ENCODE measurements at places on chromosomes 2 and 18. TPM values are rescaled to one million over a fixed set of nuclear protein-coding genes. Genes with fewer than 3 reads are reported as not detected.

TSHZ1 gene
- 5.5 TPM for polyA plus RNA-seq

GRCh38 chr2:126504949-126505348, 151.0 kb upstream of the GYPC start:
- no peak for DNase-seq

GRCh38 chr18:47781561-47781960, 148.9 kb downstream of the SMAD2 start:
- DNase-seq = no peak

IL1RL2 gene
- 0.72 TPM for polyA plus RNA-seq

- no peak for DNase-seq
These were observed 5.8 kb downstream of the IL37 start for GRCh38 chr2:112916625-112917247.

PLCL1 gene
- 0.22 TPM for polyA plus RNA-seq

- DNase-seq = no peak
These were observed 36.6 kb upstream of the BOD1L2 start for GRCh38 chr18:57110290-57110689.

Measured in AG04450 (cell line).